SJCRH30 (cell line): ENCODE measurements at places on chromosomes 7 and 10. TPM values are rescaled to one million over a fixed set of nuclear protein-coding genes. Genes with fewer than 3 reads are reported as not detected.

DNA sequence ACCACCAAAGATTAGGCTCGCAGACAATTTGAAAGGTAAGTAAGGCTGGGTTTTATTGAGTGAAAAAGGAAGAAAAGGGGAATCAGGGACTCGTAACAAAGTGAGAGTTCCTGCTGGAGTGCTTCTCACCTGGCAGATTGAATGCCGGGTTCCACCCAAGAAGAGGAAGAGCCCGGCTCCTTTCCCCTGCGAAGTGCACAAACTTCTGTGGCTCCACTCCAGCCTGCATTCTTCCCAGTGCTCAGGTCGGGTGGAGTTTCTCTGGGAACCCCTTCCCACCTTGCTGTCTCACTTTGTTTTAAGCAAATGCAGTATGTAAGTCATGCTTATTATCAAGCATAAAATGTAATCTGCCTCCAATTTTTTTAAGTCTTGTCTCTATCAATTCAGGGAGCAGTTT is 87.1 kb upstream of the TMEM106B start:
- DNase-seq: no peak

- DNase-seq: no peak
These were observed 6.8 kb upstream of the MSMB start for GRCh38 chr10:46052791-46053375.

- no peak for DNase-seq
These were observed 809.6 kb upstream of the LRRN3 start for GRCh38 chr7:110281362-110281761.

DNA sequence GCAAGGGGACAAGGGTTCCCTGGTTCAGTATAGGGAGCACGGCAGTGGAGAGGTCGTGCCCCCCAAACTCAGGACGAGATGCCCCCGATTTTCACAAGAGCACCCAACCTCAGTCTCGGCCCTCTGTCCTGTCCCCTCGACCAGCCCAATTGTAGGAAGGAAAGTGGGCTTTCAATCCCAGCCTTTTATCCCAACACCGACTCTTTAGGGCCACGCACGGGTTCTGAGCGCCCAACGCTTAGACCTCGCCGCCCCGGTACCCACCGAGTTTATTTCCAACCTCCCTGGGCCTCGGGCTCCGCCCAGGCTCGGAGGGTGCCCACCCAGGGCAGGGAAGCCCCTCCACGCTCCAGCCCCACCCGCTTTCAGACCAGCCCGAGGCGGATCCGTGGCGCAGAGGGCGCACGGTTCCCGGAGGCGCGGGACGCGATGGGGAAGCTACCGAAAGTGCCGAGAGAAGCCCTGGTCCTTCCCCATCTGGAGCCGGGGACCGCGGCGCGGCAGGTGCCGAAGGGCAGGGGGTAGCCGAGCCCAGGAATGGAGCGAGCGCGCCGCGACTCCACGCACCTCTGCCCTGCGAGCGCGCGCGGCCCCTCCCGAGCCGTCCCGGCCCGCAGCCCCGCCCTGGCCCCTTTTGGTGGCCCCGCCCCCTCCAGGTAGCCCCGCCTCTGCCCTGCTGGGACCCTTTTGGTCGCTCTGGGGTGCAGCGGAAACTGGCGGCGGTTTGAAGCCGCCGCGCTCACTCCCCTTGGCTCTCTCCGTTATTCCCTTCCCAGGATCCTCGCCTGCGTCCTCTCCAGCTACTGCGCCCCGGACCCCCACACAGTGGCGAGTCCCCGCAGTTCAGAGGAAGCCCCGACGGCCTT is 20.4 kb downstream of the GRID2IP start:
- DNase-seq: no peak

The CNTNAP2 gene
- 0.05 TPM in 1 of 2 replicates, not detected in the other for total RNA-seq

DNA sequence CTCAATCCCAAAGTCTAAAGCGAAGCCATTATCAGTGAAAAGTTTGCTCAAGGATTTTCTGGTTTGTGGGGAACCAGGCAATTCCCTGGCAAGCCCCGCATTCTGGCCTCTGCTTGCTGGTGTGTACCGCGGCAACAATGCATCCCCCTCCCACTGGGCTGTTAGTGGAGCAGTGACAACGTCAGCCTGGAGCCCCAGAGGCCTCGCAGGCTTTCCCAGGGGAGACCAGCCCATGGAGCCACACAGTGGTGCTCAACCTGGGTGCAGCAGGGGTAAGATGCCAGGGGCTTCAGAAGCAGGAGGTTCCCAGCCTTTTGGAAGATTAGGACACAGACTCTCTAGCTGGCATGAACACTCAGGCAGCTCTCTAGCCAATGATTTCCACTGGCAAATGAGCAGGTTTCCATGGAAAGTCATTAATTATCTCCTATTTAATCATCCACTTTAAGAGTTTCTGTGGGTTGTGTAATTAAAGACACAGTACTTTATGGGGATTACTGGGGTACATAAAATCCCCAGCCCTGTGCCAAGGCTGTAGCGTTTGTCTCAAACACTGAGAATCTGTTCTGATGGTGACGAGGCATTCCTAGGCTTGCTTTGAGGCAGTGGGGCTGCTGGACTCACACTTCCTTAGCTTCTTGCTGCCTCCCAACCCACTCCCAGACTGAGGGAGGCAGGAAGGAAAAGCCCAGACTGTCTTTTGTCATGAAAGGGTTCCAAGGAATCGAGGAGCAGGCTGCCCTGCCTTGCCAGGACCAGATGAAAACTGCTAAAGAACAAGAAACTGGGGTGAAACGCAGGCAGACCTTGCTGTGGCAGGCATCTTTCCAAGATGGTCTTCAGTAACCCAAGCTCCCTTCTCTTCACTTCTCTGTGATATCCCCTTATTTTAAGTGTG is 411.9 kb upstream of the SHH start:
- no peak for DNase-seq

The TAS2R5 gene
- 0.18 TPM in 1 of 2 replicates, not detected in the other for total RNA-seq

DNA sequence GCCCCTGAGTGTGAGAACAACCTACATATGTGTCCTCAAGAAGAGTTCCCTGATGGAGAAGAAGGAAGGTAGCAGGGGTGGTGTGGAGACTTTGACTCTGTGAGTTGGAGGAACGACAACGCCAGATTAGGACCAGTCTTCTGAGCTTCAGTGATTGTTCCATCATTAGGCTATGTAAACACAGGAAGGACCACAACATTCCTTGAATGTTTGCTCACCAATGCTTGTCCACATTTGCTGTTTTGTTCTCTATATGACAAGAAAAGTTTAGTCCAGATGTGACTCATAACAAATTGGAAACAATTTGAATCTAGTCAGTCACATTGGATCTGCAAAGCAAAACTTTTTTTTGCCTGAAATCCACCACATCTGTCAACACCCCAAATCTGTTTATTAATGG is 62.7 kb downstream of the ENTPD1 start:
- DNase-seq: peak; percentile 39

The DKK1 gene
- total RNA-seq: 0.38 and 0.56 TPM in 2 replicates

The WNT8B gene
- not detected in 2 replicates for total RNA-seq

The ACSL5 gene
- total RNA-seq: 0.06 TPM in 1 of 2 replicates, not detected in the other

The KLHDC10 gene
- total RNA-seq: 76.3 and 92.0 TPM in 2 replicates

DNA sequence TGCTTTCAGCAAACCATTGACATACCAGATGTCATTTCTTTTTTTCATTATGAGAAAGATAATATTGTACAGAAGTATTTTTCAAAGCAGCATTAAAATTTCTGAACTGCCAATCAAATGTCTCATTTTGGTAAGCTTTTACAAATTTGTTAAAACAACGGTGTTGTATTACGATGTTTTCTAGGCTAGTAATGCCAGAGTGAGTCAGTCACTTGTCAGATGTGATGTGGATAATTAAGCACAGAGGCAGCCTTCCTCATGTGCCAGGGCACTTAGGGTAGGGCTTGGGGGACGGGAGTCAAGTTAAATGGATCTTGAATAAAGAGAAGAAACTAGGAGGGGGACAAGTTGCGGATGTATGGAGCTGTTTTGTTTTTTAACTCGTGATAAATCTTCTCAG is 10.1 kb downstream of the PSTK start:
- DNase-seq: no peak

DNA sequence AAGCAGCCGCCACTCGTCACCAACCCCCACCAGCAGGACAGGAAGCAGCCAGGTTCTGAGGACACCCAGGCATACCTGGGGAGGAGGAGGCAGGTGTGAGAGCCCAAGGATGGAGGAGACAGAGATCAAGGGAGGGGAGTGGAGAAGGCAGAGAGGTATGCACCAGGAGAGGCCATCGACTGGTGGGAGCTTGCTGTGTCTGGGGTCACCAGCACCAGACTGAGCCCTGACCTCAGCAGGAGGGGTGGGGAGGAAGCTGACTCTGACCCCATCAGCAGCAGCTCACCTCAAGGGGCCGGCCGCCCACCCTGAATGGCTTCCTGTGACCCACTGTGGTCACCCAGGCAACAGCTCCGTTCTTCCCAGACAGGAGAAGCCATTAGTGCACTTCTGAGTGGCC is 7.8 kb downstream of the VIPR2 start:
- DNase-seq: no peak

- DNase-seq: no peak
These were observed 11.7 kb downstream of the ATP6V1F start for GRCh38 chr7:128874140-128875031.

The TEX47 gene
- not detected in 2 replicates for total RNA-seq

The GRM3 gene
- total RNA-seq: not detected in 2 replicates

DNA sequence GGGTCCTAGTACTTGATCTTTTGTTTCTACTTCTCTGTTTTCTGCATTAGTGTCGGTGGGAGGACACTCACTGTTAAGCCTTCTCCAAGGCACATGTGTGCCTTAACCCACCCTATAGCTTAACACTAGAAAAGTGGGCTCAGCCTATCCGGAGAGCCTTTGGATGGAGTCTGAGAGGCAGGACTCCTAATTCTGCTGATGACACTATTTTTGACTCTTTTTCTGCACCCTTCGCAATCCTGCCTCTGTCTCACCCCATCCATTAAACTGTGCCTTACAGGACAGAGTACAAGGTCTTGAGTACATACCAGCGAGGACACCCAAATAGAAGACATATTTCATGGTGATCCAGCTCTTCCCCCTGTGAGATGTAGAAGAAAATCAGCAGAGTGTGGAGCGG is 577 bp downstream of the PRSS37 start:
- no peak for DNase-seq

GRCh38 chr10:133058331-133059092 is 29.2 kb upstream of the ADGRA1 start:
- no peak for DNase-seq

The CCDC172 gene
- total RNA-seq: not detected in 2 replicates

- no peak for DNase-seq
These were observed 111.4 kb upstream of the AGK start for GRCh38 chr7:141439776-141440175.

The MUC12 gene
- total RNA-seq: 1.2 and 2.1 TPM in 2 replicates

DNA sequence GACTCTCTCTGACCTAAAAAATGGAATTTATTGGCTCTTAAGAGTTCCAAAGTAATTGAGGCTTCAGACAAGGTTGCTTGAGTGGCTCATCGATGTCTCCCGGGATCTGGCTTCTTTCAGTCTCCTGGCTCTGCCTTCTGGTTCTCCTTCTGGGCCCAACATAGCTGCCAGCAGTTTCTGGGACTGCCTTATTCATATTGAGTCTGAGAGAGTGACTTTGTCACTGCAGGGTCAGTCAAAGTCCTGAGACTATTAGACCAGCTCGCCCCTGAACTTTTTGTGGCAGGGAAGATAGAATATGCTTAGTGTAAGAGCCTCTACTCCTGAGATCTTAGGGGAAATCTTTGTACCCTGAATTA is 94.0 kb downstream of the MMRN2 start:
- no peak for DNase-seq

DNA sequence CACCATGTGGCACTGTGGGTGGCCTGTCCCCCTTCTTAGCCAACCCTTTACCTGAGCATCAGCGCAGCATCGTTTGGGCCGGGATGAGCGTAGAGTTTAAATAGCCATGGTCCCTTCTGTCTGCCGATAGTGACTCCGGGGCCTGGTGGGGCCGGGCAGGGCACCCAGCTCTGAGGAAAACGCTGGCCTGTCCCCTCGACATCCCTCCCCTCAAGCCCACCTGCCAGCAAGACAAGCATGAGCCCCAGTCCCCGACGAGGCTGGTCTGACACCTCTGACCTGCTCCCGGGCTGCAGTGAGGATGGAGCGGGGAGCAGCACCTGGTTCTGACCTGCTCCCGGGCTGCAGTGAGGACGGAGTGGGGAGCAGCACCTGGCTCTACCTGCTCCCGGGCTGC is 31.1 kb upstream of the CNPY1 start:
- no peak for DNase-seq

DNA sequence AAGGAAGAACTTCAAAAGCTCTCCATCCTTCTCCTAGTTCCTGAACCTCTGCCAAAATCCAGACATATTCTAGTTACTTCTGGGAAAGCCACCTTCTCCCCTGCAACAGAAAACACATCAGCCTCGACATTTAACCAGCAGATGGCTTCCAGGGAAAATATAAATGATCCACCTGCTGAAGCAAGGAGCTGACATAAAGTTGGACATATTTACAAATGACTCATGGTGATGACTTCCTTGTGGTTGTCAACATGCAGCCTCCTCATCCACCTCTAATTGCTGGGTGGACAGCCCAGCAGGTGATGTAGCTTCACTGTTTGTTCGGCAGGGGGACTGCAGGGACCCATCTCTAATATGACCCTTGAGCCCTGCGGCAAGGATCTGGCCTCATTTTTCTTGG is 266.0 kb downstream of the C7orf25 start:
- DNase-seq: no peak

- DNase-seq: no peak
These were observed 129.7 kb downstream of the ZNF365 start for GRCh38 chr10:62503872-62504271.

DNA sequence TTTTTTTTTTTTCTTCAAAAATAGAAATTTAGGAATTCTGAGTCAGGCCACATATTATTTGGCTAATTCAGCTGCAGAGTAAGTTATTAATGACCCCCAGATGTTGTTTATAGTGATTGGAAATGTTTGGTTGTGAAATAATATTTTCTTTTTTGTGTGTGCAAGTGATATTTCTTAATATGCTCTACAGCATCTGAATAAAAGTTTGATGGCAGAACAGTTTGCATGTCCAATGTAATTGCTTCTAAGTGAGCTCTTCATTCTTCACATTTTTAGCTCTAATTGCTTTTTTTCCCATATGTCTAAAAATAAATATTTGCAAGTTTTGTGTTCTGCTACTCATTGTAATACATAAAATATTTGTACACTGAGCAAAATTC is 116.0 kb downstream of the ARID5B start:
- DNase-seq: no peak

The TCERG1L gene
- total RNA-seq: not detected in 2 replicates

DNA sequence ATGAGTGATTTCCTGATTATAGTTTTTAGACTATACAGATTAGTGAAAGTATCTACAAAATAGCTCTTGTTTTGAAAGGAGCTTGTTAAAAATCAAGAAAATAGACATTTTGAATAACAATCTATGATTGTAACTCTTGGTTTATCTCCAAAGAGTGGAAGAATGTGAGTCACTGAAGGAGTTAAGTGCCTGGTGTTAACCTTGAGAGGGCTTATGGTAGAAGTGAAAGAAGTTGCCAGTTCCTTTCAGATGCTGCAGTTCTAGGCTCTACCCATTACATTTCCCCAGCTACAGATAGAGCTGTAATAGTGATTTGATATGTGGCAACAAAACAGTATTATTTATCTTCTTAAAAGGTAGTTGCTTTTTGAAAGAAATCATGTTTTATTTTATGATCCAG is 12.7 kb downstream of the NRBF2 start:
- no peak for DNase-seq
